ENCODE measurements at places on chromosomes 4 and X.

DNA sequence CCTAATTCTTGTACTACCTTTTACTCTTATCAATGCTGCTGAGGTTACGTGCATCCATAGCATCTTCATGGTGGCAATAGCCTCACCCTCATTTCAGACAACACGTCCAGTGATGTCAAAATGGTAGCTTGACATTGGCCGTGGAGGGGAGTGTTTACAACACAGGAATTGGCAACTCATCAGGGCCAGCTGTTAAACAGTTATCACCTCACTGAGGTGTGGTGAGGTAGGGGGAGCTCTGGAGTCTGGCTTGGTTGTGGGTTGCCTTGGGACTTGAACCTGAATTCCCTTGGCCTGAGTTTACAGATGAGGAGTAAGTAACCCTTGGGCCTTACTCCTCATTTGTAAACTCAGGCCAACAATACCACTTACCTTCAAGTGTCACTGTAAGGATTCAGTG lies 10.4 kb downstream of the SASH3 start:
- no peak for DNase-seq

GRCh38 chrX:123803331-123803983 lies 56.4 kb upstream of the XIAP start:
- no peak for DNase-seq

- DNase-seq: no peak
Observed at GRCh38 chrX:31038575-31039326, 33.1 kb downstream of the FTHL17 start.

GRCh38 chr4:165700855-165701254 lies 172.2 kb upstream of the TLL1 start:
- DNase-seq: no peak

DNA sequence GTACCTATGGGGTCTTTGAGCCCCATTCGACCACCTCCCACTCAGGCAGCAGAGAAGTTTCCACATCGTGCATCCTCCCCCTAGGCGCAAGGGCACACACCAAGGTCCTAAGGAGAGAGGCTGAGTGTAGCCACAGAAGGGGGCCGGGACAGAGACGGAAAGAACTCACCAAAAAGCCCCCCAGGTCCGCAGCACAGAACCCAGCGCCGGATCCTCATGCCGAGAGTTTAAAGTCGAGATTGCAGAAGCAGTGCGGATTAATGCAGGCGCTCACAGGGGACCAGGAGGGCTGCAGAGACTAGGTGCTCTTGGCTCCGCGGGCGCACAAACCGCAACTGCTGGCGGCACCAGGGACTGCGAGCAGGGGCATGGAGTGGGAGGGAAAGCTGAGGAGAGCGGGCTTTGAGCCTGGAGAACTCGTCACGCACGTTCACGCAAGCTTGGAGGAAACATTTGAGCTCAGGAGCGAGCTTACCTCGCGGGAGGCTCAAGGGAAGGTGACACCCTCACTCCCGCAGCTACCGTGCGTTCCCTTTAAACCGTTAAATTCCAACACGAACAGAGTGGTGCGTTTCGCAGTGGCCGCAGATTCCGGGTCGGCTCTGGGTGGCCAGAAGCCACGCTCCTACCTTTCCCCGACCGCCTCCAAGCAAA lies 8.5 kb downstream of the NKX3-2 start:
- no peak for DNase-seq

DNA sequence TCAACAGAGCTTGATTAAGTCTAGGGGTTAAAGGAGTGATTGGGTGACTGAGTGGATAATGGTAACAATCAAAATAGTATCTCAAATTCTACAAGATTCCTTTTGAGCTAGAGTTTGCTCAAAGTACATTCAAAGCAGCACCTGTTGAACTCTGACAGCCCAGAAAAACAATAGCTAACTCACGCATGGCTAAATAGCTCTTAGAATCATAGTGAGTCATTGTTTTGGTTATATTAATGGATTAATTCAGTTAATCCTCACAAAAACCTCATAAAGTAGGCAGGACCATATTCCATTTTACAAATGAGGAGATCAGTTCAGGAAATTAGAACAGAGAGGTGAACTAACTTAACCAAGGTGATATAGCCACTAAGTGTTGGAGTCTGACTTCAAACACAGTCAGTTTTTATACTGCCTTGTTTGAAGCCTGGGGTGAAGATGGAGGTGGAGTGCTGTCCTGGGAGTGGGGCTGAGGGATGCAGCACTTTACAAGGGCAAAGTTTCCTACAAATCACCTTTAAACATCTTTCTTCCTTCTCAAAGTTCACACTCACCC lies 35.9 kb upstream of the PPM1K start:
- DNase-seq: no peak

- DNase-seq: no peak
Observed at GRCh38 chr4:15100994-15101695, 98.9 kb downstream of the CPEB2 start.

DNA sequence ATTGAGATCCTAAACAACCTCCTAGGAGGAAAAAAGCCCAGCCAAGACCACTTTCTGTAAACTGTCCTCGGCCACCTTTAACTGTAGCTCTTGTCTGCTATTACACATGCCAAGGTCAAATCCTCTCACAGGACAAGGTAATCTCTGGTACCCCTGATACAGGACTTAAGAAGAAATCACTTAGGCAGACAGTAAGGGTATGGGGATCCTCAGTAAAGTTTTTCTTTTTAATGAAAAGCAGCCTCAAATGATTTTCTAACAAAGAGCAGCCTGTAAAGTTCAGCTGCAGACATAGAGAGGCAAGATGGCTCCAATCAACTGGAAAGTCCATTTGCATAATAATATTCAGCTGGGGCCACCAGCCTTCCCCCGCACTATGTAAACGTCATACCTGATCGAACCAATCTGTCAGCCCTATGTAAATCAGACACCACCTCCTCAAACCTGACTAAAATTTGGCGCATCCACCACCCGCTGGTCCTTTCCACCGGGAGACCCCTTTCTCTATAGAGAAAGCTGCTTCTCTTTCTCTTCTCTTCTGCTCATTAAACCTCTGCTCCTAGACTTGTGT lies 14.6 kb upstream of the MPP1 start:
- DNase-seq: no peak

DNA sequence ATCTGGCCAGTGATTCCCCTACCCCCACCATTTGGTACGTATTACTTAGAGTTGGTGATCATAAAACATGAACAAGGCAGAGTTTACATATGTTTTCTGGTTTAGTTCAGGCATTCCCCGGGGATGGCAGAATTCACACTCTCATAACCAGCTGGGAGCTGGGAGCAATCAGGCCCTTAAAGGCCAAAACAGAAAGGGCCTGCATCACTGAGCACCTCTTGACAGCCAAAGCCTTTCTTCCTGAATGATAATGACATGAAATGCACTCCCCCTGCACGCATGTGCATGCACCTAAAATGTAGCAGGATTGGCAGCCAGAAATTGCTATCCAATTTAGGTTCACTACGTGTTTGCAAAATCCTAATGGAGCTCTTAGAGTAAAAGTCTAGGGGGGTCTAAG lies 235.4 kb downstream of the GPC3 start:
- no peak for DNase-seq

GRCh38 chrX:103398421-103398864 lies 22.1 kb downstream of the BEX3 start:
- no peak for DNase-seq

- DNase-seq: no peak
Observed at GRCh38 chrX:40007131-40007755, 90.5 kb downstream of the BCOR start.

DNA sequence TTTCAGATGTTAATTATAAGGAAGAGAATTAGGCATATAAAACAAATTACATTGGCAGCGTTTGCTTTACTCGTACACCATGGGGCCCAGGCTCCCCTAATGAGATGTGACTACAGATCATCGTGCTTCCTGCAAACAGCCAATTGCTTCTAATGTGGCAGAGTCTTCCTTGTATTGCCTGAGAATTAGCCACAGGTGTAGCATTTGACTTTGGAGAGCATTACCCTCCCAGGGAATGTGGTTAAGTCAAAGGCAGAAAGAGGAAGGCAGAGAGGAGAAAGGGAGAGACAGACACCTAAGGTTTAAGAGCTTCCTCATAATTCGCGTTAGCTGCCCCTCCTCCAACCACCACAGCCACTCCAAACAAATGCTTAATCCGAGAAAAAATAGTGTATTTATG lies 97.0 kb downstream of the MID1IP1 start:
- DNase-seq: no peak

GRCh38 chr4:142064181-142064580 lies 427.8 kb downstream of the IL15 start:
- no peak for DNase-seq

DNA sequence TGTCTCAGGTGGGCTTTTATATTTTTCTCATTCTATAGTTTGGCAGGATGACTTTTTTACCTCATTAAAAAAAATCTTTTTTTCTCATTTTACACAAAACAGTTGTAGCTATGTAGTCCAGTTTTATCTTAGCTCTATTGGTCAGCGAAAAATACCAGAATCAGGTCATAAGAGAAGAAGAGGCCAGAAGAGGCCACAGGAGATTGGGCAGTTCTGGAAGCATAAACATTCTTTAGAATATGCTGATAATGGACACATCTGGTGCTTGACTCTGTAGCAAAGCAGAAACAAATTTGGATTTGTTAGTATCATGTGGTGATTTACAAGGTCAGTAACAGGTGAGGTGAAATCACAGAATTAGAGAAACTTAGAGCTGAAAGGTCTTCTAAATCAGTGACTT lies 66.6 kb upstream of the ARHGAP24 start:
- no peak for DNase-seq

- DNase-seq: no peak
Observed at GRCh38 chr4:100311181-100311580, 120.9 kb upstream of the DDIT4L start.

- DNase-seq: no peak
Observed at GRCh38 chrX:110794601-110795000, 1.0 kb downstream of the CHRDL1 start.

DNA sequence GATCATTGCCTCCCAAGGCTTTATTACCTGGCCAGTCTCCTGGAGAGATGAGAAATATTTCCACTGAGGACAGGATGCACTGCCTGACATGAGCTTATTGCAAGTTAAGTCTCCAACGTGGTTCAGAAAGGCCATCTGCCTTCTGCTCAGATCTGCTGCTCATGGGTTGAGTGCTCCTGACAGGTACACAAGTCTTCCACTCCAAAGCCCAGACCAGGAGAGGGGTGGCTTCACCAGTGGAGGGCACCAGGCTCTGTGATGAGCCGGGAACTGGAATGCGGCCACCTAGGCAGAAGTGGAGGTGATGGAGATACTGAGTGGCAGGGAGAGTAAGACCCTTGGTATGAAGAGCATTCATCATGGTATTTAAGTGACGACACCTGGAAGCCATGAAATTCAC lies 79.5 kb upstream of the IRF2 start:
- no peak for DNase-seq

GRCh38 chr4:8912089-8912455 lies 40.4 kb upstream of the HMX1 start:
- no peak for DNase-seq

DNA sequence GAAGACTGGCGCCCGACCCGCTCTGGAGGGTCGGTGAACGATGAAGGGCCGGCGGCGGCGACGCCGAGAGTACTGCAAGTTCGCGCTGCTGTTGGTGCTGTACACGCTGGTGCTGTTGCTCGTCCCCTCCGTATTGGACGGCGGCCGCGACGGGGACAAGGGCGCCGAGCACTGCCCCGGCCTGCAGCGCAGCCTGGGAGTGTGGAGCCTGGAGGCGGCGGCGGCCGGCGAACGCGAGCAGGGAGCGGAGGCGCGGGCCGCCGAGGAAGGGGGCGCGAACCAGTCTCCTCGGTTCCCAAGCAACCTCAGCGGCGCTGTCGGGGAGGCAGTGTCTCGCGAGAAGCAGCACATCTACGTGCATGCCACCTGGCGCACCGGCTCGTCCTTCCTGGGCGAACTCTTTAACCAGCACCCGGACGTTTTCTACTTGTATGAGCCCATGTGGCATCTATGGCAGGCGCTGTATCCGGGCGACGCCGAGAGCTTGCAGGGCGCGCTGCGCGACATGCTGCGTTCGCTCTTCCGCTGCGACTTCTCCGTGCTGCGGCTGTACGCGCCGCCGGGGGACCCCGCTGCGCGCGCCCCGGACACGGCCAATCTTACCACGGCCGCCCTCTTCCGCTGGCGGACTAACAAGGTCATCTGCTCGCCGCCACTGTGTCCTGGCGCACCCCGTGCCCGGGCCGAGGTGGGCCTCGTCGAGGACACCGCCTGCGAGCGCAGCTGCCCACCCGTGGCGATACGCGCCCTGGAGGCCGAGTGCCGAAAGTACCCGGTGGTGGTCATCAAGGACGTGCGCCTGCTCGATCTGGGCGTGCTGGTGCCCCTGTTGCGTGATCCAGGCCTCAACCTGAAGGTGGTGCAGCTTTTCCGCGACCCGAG lies 568 bp downstream of the CHST7 start:
- no peak for DNase-seq

- peak; percentile 22 for DNase-seq
Observed at GRCh38 chrX:74923942-74924448, 1.3 kb downstream of the NEXMIF start.

- no peak for DNase-seq
Observed at GRCh38 chr4:33494150-33494549, 2750.2 kb downstream of the ARAP2 start.

DNA sequence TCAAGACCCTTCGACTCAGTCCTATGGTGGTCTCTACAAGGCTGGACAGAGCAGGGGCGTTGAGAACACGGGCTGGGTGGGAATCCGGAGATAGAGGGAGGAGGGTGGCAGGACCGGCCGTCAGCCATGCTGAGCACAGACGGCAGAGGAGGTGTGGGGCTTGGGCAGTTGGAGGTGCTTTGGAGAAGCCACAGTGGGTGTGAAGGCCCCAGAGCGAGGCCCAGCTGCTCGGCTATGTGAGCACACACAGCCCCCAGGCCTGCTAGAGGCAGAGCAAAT lies 4.2 kb downstream of the PDE6B start:
- no peak for DNase-seq

DNA sequence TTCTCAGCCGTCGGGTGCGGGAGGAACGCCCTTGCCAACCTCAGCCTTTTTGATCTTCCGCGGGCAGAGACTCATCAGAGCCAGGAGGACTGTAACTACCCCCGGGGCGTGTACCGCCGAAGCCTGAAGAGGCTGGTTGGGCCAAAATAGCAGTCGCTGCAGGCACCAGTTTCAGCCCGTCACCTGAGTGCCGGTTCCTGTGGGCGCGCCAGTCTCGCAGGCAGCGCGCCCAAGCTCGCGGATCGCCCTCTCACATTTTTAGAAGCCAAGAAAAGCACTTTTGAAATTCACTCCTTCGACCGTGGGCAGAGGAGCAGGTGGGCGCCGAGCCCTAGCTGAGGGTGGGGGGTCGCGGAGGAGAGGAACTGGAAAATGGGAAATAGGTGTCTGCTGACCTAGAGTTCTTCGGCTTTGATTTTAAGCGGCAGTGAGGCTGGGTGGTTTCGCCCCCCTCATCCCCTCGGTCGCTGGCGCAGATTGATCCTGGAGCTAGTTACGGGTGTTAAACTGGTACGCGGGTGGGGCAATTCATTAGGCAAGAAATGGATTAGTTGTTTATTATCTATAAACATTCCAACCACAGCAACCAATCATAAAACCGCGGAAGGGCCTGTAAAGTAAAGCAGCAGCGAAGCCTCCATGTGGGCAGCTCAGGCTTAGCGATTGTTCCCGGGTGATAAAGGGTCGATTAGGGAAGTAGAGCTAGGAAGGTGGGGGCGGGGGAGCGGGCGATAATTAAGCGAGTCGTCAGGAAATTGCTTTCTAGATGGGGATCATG lies 69.2 kb downstream of the FBXO8 start:
- no peak for DNase-seq

GRCh38 chrX:84168574-84168973 lies 19.4 kb downstream of the RPS6KA6 start:
- DNase-seq: no peak

- no peak for DNase-seq
Observed at GRCh38 chr4:7393601-7394575, 40.8 kb downstream of the PSAPL1 start.

Measured in C1 segment of cervical spinal cord (tissue), 14 donors.